Anterior cingulate cortex (tissue), 58 donors: ENCODE measurements at places on chromosomes 3 and 15.

GRCh38 chr15:45425135-45425534 is 46.8 kb upstream of the GATM start:
- DNase-seq = no peak

- DNase-seq = no peak
Measured at GRCh38 chr15:65405791-65406423, 16.8 kb downstream of the IGDCC4 start.

GRCh38 chr3:29686889-29687592 is 406.2 kb downstream of the RBMS3 start:
- DNase-seq = no peak

- DNase-seq = no peak
Measured at GRCh38 chr3:194165271-194166018, 29.5 kb downstream of the HES1 start.

- DNase-seq = no peak
Measured at GRCh38 chr3:140752499-140752898, 74.6 kb downstream of the TRIM42 start.

DNA sequence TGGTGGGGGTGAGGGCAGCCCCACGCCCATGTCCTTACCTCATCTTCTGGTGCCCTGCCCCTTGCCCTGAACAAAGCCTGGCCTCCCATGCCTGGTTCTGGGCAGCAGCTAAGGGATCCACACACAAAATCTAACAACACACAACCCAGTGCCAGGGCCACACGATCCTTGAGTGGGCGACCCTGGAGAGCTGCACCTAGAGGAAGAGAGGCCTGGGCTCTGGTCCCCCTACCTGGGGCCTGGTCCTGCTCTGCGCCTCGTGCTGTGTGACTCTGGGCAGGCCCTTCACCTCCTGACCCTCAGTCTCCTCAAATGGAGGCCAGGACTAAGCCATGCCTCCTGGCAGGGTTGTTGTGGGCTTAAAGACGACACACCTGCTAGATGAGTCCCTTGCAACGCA is 20.0 kb upstream of the C3orf22 start:
- DNase-seq = no peak

DNA sequence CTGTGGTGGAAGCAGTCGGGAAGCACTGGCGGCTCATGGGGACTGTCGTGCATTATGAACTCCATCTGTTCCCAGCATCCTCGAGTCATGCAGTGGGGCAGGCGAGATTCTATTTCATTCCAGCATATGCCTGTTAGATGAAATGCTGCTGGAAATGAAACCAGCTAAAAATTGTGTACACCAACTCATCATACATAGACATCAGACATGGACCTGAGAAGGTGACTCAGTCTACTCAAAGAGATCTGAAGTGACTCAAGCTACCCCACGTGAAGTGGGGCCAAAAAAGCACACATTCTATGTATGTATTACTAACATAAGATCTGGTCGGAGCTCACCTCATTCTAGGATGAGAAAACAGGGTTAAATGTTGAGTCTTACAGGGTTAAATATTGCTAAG is 47.5 kb upstream of the FAM98B start:
- no peak for DNase-seq
